CD4-positive, alpha-beta T cell treated with Interleukin-17A for 1 hour (primary cell): ENCODE measurements at places on chromosomes 1 and 21.

DNA sequence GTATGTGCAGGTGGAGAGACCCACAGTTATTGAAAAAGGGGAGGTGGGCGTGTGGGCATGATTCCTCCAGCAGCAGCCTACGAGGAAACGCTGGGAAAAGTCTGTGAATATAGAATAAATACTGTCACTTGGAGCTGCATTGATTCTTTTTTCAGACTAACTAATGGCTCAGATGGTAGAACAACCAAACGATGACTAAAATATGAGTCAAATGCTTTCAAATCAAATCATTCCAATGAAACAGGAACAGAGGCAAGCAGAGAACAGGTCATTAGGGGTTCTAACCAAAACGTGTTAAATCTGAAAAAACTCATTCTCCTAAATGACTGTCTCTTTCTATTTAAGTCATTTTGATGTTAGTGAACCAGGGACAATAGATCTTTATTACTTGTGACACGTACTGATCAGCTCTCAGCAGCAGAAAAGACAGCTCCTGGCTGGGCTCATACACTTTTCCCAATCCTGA, 35.1 kb upstream of the SEC16B start:
- no peak for DNase-seq

GRCh38 chr1:205453466-205453865, 2.4 kb downstream of the BLACAT1 start:
- DNase-seq, result no peak

- DNase-seq, result no peak
Observed at GRCh38 chr21:36636439-36636838, 62.5 kb upstream of the SIM2 start.

DNA sequence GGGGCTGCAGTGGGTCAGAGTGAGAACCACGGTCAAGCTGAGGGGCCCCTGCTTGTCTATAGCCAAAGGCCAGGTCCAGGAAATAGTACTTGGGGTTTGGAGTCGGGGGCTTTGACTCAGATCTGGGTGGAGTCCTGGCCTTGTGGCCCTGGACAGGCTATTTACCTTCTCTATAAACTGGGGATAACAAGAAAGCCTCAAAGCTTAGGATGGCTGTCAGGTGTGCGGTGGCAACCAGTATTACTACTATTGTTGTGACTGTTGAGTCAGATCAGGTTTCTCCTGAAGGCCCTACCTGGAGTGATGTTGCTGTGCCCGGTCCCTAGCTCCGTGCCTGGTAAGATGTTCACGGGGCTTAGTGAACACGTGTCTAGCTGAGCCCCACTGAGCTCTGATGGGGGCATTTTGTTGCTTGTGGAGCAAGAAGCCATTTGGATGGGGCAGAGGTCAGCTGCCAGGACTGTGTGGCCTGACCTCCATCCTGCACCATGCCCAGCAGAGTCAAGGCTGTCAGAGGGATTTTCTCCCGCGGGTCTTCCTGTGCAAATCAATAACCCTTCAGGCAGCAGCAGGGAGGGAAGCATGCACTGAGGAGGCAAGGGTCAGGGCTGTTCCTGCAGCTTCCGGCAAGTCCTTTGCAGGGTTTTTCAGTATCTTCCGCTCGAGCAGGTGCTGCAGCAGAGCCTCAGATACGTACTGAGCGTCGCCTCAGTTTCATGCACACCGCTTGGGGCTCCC, 170.3 kb downstream of the CAMTA1 start:
- DNase-seq, result no peak

DNA sequence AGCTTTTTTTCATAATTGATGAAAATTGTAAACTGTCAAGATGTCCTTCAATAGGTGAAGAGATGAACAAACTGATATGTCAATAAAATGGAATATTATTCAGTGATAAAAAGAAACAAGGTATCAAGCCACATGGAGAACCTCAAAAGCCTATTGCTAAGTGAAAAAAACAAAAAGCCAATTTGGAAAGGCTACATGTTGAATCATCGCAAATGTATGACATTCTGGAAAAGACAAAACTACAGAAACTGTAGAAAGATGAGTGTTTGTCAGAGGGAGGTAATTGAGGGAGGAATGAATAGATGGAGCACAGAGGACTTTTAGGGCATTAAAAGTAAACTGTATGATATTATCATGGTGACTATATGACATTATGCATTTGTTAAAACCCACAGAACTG, 34.5 kb upstream of the USP25 start:
- DNase-seq, result no peak

DNA sequence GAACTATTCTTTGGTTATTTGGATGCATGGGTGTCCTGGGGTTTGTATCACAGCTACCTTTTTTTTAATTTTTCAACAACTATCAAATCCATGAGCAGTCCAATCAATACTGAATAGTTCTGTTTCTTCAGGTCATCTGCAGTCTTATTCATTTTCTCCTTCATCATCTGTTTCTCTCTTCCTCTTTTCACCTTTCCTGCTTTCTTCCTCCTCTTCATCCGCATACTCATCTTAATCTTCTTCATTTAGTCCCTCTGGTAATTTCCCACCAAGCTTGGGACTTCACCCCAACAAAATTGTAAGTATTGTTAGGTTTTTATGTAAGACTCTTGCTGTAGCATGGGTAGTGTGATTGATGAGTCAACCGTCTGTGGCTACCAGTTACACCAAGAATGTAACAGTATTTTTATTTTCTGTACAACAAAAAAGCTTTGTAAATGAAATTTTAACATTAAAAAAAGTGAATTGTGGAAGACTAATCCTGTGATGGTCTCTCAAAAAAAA, 184.1 kb upstream of the RNPC3 start:
- no peak for DNase-seq

DNA sequence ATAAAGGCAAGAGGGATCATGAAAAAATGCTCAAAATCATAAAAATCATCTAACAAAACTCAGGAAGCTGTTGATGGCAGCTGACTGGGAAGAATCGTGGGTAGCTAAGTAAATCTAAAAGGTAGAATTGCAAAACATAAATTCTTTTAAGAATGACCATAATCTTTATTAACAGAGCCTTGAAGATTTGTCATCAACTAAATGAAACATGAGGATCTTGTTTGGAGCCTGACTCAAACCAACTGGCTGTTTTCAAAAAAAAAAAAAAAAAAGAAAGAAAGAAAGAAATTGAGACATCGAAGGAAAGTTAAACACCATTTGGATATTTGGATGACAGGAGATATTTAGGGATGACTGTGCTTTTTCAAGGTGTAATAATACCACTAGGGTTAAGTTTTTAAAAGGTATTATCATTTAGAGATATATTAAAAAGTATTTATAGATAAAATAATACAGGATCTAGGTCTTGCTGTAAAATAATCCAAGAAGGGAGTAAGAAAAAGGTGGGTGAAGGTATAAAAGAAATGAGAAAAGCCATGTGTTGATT, 48.6 kb downstream of the CD34 start:
- DNase-seq, result no peak

GRCh38 chr1:232308616-232309015, 321.3 kb downstream of the SIPA1L2 start:
- no peak for DNase-seq

- peak; percentile 39 for DNase-seq
Observed at GRCh38 chr21:42784276-42784675, 95.1 kb downstream of the WDR4 start.

- DNase-seq, result no peak
Observed at GRCh38 chr1:164440232-164440631, 118.8 kb upstream of the PBX1 start.

DNA sequence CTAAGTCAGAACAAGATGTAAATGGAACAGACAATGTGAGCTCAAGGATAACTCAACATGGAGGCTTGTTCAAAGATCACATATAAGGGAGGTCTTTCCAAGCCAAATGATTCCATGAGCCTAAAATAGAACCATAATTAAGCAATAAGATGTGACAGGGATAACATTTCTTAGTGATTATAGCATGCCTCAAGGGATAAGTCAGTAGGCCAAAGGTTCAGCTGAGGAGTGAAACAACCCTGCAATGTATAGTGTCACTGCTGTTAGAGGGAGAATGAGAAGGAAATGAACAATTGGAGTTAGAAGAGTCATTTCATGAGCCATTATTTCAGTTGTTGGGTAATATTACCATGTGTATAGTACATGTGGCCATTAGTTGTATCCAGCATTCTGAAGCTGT, 25.0 kb downstream of the GORAB start:
- DNase-seq, result no peak

DNA sequence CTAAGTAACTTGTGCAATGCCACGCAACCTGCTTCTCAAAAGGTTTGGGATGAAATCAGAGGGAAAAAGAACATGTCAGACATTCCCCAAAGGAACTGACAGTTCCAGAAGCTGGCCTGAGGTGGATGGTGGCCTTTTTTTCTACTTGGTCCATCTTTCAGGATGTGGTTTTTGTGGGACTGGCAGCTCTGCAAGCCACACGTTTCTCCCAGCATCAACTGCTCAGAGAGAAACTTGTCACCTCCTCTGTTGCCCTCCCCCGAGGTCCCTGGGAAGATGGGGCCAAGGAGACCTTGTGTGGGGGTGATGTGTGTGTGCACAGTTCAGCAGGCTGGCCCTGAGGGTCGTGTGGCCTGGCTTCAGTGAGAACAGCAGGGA, 2.5 kb upstream of the DHRS3 start:
- DNase-seq, result peak; percentile 48

DNA sequence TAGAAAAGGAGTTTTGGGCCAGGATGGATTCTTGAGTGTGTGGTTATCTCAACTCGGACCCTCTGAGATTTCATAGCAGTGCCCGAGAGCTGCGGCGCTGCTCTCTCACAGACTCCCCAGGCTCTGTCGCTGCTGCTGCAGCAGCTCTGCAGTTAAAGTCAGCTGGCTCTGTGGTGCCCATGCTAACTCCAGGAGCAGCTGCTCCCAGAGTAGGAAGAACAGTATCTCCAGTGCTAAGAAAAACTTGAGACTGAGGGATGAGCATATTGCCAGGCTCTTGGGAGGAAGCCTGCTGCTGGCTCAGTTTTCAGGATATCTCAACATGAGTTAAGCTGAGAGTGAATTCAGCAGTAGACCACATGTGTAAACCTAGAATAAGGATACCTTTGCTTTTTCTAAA, 4.5 kb downstream of the LCE2D start:
- no peak for DNase-seq

DNA sequence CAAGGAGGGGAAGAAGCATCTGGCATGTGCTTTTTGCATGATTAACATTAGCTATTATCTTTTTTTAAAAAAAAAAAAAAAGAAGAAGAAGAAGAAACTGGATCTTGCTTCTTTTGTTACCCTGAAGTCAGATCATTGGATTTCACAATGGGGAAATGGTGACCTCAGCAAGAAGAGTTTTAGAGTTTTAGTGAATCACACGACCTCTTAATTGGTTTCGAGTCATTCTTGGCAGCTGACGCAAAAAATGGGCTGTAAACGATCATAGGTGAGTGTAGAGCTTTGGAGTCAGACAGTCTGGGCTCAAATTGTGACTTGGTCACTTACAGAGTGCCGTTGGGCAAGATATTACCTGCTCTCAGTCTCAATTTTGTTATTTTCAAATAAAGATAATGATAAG, 33.3 kb upstream of the PGBD5 start:
- no peak for DNase-seq

DNA sequence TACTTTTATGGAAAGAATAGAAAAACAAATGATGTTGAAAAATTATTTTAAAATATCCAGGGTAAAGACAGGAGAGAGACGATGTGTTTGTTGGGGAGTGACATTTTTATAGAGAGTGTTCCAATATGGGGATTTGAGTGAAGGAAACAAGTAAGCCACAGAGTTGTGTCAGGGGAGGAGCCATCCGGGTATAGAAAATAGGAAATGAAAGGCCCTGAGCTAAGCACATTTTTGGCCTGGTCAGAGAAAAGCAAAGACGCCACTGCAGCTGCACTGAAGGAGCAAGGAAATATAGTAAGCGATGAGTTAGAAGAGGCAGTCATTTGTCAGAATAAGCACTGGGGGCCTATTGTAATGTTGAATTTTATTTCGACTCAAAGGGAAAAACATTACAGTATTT, 107.3 kb upstream of the ADGRL4 start:
- no peak for DNase-seq

DNA sequence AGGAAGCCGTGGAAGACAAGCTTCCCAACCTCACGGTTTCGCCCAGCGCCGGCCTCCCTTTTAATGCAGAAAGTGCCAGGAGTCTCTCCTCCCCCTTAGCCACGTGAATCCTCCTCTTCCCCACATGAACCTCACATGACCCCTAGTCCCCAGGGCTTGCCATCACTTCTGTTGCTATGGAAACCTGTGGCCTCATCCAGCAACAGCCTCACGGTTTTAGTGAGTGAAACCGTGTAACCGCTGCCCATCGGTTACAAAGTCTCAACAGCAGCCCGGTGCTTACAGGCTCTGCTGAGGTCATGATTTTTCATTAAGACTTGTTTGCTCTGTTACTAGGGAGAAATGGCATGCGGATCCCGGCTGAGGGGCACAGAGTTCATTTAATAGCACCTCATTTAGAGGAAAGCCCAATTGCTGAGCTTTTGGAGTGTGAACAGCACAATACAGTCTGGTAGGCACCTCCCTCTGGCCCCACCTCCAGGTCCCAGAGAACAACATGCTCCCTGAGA, 143.2 kb upstream of the BACE2 start:
- DNase-seq, result no peak

- no peak for DNase-seq
Observed at GRCh38 chr1:93056649-93057048, 22.4 kb upstream of the MTF2 start.

- peak; percentile 55 for DNase-seq
Observed at GRCh38 chr1:235015291-235015985, 113.2 kb downstream of the TOMM20 start.

- DNase-seq, result no peak
Observed at GRCh38 chr21:42654913-42655795, 1.7 kb downstream of the PDE9A start.

DNA sequence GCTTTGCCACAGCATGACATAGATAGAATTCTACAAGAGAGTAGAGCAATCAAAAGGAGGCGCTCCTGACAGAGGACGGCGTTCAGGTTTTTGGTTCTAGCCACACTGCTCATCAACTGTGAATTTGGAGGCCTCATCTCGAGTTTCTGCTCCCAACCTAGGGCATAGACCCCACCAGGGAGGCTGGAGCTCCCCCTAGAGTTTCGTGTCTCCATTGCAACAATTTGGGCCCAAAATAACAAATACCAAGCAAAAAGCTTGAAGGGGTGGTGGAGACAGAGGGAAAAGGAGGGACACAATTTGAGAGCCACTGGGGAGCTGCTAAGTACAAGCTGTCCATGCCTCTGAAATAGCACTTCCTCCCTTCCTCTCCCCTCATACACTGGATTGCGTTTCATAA, 297.0 kb downstream of the GPATCH2 start:
- DNase-seq, result no peak

GRCh38 chr1:234125283-234125682, 220.8 kb downstream of the SLC35F3 start:
- no peak for DNase-seq
